ENCODE measurements at places on chromosomes 12 and 14. TPM values are rescaled to one million over a fixed set of nuclear protein-coding genes. Genes with fewer than 3 reads are reported as not detected.

SRRM4 gene
- total RNA-seq, result not detected

FAM90A1 gene
- total RNA-seq, result not detected

NEUROD4 gene
- total RNA-seq, result not detected

RAD9B gene
- 0.31 TPM for total RNA-seq

ASCL1 gene
- not detected for total RNA-seq

OASL gene
- total RNA-seq, result 70.9 TPM

ADAMTS20 gene
- not detected for total RNA-seq

LIN7A gene
- total RNA-seq, result not detected

CLECL1 gene
- total RNA-seq, result not detected

CIDEB gene
- total RNA-seq, result 4.4 TPM

GRIP1 gene
- 2.9 TPM for total RNA-seq

GPRC5A gene
- total RNA-seq, result 20.7 TPM

CD69 gene
- total RNA-seq, result not detected

Measured in melanocyte of skin (primary cell).